ENCODE measurements at places on chromosomes 7 and 10.
A peak's percentile ranks its signal among the peaks of the same experiment; 100 is the strongest.

- no peak for DNase-seq
Observed at GRCh38 chr10:91511549-91512330, 101.6 kb downstream of the HECTD2 start.

DNA sequence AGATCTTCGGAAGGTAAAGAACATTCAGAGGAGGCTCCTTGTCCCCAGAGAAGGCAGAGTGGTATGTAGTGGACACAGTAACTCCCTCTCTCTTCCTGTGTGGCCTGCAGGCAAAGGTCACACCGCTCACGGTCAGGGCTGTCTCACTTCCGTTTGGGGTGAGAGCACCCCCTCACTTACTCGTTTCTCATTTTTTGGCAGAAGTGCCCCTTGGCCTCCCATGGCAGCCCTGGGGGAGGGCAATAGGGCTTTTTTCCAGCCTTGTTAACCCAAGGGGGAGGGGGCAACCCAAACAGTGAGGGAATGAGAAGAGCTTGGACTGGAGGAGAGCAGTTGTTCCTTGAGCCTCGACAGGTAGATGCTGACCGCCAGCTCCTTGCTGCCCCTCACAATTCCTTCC, 31.8 kb upstream of the SRGN start:
- no peak for DNase-seq

- no peak for DNase-seq
Observed at GRCh38 chr10:93894516-93895378, 969 bp downstream of the SLC35G1 start.

DNA sequence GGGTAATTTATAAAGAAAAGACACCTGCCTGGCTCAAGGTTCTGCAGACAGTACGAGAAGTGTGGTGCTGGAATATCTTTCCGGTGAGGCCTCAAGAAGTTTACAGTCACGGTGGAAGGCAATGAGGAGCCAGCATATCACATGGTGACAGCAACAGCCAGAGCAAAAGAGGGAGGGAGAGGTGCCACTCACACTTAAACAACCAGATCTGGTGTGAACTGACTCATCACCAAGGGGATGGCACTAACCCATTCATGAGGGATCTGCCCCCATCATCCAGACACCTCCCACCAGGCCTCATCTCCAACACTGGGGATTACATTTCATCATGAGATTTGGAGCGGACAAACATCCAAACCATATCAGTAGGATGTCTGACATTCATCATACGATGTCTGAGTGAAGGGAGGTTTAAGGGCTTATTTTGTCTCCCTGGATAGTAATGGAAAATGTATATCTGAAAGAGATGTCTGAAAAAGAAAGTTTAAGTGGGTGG, 23.5 kb upstream of the KBTBD2 start:
- no peak for DNase-seq

GRCh38 chr7:146096994-146097393, 19.6 kb upstream of the CNTNAP2 start:
- peak; percentile 7 for DNase-seq

DNA sequence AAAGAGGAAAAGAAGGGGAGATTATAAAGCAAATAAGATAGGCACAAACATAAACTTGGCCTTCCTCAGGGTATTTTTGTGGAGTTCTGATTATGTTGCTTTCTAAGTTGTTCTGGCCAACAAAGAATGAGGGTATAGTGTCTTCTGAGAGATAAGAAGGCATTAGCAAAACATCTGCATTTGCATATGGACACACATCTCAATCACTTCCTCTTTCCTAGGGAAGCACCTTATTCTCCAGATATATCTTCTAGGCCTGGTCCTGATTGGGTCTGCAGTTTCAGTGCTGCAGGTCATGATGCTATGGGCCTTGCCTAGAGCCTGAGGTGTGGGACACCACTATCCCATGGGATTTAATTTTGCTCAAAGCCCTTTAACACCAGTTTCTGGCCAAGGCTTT, 308.8 kb upstream of the PHYHIPL start:
- no peak for DNase-seq

GRCh38 chr10:56653289-56653688, 292.2 kb upstream of the ZWINT start:
- DNase-seq, result no peak

DNA sequence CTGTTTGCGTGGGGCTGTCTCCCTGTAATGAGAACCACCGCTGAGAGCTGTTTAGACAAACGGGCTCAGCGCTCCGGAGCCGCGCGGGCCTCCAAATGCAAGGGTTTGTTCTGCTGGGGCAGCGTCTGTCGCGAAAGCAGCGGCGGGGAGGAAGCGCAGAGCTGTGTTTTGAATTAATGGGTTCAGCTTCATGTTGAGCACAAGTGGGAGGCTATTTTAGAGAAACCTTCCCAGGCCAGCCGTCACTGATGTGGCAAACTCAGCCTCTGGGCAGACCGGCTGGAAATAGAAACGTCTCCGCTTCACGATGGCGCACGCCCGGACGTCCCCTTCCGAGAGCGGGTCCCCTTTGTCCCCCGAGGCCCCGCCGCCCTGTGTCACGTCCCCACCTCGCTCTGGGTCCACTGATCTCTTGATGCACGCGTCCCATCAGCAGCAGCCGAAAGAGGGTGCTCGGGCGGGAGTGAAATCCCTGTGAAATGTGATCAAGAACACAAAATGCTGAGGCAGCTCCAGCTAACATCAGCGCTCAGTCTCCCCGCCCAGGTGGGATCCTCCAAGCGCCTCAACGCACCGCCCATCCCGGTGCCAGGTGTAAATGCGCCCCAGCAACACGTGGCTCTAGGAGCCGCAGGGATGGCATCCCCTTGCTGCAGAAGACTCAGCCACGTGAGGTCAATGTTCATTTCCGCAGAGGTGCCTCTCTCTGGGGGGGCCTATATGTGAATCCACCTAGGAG, 44.9 kb downstream of the BAMBI start:
- DNase-seq, result peak; percentile 27

- DNase-seq, result no peak
Observed at GRCh38 chr7:3956949-3957348, 655.9 kb downstream of the SDK1 start.

- DNase-seq, result no peak
Observed at GRCh38 chr10:125016611-125017202, 74.8 kb downstream of the ZRANB1 start.

- no peak for DNase-seq
Observed at GRCh38 chr7:124276005-124276622, 243.2 kb upstream of the TMEM229A start.

- DNase-seq, result no peak
Observed at GRCh38 chr7:47734287-47734948, 152.5 kb upstream of the TNS3 start.

DNA sequence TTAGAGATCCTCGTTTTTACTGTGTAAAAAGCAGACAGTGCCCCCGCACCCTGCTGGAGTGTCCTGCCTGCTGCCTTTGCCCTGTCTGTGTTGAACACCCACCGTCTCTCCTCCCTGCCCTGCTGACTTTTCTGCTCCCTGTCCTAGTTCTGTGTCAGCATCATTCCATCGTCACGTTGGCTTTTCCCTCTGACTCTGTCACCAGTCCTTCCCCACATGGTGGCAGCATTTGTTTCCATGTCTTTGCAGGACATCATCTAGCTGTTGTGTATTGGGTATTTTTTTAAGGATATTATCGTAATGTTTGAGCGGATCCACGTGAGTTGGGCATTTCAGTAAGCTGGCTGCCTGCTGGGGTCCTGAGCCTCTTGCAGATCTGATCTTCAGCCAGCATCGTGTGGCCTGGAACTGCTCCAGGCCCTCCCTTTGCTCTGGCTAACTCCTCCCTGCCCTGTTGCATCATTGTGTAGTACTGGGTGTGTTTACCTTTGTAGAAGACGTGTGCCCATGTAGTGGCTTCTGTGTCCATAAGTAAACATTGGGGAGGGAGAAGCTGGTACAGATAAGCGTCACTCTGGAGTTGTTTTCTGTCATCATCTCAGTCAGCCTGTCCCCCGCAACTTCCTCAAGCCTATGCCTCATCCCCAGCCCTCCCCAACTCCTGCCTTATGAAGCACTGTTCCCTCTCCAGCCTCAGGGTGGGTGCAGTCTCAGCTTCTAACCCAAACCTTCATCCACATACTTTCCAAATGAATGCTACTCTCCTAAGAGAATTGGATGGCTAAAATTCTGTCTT, 44.3 kb downstream of the TRRAP start:
- DNase-seq, result no peak

GRCh38 chr7:75583255-75583654, 91.1 kb downstream of the SPDYE5 start:
- DNase-seq, result no peak

GRCh38 chr7:132825932-132826835, 249.9 kb upstream of the PLXNA4 start:
- DNase-seq, result no peak

GRCh38 chr7:46233585-46234329, 312.7 kb upstream of the IGFBP3 start:
- DNase-seq, result no peak

- no peak for DNase-seq
Observed at GRCh38 chr7:151647874-151648273, 128.2 kb upstream of the RHEB start.

GRCh38 chr7:108408296-108408991, 47.8 kb downstream of the NRCAM start:
- DNase-seq, result peak; percentile 60

DNA sequence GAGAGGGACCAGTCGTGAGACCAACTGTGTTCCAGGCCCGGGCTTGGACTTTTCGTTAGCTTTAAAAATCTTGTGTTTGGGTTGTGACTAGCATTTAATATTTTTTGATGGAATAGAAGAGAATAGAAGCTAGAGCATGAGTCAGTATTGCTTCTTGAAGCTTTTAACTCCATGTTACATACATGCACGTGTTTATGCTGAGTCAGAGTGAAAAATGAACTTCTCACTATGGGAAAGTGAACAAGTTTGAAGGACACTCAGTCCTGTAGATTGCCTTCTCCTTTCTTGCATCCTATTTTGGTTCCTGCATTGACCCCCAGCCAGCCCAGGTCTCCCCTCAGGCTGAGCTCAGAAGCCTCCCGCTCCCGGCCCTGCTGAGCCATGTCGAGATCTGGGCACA, 31.8 kb downstream of the GHRHR start:
- DNase-seq, result no peak

DNA sequence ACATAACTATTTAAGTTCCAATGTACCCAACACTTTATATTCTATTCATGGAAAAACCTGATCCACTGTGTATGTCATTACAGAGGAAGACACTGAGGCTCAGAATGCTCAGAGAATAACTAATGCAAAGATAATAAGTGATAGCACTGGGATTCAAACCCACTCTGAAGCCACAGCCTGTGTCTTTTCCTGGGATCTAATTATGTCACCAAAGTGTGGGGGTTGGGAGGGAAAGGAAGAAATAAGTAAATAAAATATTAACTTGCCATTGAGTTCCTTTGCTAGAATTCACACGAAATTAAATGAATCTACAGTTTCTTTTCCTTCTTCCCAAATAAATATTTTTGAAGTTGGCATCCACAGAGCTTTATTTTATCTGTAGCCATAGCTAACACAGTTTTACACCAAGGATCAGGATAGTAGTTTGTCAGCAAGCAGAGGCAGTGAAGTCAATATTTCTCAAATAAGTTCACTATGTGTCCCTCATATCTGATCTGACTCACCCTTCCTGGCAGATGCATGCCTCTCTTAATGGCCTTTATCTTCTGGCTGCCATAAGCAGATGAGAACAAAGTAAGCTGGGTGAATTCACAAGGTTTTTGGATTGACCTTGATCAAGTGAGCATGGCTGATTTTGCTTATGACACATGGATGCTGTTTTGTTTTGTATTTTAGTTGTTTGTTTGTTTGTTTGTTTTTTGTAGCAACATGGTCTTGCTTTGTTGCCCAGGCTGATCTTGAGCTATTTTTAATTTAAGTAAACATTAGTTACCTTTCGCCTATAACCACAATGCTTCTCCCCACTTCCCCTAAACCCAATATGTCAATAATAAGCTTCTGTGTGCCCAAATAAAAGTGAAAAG, 6.3 kb downstream of the RAPGEF5 start:
- DNase-seq, result no peak
